AG08396 (cell line): ENCODE measurements at places on chromosomes 12 and 14.

GRCh38 chr12:80754274-80754673 lies 37.6 kb downstream of the MYF5 start:
- DNase-seq, result no peak

DNA sequence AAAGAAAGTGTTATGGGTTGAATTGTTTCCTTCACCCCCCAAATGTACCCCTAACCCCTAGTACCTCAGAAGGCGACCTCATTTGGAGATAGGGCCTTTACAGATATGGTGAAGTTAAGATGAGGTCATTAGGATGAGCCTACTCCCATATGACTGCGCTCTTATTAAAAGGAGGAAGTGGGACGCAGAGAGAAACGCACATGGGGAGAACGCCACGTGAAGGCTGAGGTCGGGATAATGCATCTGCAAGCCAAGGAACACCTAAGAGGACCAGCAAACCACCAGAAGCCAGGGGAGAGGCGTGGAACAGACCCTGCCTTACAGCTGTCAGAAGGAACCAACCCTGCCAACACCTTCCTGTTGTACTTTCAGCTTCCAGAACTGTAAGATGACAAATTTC lies 1.7 kb upstream of the NRIP2 start:
- DNase-seq, result no peak

DNA sequence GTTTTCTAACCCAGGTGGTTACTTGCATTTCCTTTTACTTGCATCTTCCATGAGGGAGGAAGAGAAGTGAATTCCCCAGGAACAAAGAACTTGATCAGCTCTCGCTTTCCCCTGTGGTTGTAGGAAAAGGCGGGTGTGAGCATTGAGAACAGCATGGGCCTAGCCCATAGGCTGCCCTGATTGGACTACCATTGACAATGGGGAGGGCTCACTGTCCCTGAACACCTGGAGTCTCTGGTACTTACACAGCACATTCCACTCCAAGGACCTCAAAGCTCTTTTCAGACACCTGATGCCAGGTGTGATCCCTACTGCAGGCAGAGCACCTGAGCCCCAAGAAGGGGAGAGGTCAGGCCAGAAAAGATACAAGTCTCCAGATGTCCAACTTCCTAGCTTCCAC lies 25.0 kb downstream of the MAX start:
- no peak for DNase-seq

DNA sequence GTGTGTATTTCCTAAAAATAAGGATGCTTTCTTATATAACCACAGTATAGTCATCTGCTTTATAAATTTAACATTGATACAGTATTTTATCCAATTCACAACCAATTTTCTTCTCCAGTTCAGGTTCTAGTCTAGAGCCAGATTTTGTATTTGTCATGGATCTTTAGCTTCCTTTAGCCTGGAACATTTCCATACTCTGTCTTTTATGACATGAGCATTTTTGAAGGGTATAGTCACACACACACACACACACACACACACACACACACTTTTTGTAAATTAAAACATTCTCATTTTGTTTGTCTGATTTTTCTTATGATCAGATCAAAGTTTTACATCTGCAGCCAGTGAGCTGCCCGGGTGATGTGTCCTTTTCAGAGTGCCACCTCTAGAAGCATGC lies 25.4 kb downstream of the CGRRF1 start:
- DNase-seq, result no peak

- no peak for DNase-seq
Measured at GRCh38 chr14:96816281-96816680, 19.1 kb downstream of the VRK1 start.

- DNase-seq, result no peak
Measured at GRCh38 chr14:55372423-55372822, 39.2 kb downstream of the ATG14 start.

DNA sequence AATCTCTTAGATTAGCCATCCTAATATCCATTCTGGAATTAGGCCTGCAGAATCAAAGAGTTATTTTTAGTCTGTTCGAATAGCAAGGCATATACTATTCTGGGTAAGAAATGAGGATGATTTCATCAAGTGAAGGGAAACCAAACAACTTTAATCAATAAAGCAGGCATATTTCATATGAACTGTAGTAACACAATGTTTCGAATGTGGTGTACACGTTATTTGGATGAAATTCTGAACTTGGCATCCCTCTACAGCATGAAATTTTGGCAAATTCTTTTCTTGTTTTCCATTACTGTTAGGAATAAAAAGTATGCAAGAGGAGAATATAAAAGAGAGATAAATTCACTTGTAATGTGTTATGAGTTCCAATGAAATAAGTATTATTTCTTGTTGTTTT lies 1233.3 kb upstream of the SEL1L start:
- no peak for DNase-seq

GRCh38 chr12:85445060-85445938 lies 165.3 kb downstream of the ALX1 start:
- DNase-seq, result no peak
